Cortex of kidney (tissue), 1 donor: ENCODE measurements at places on chromosomes 2 and 18.

- DNase-seq = no peak
Measured at GRCh38 chr18:80179857-80180558, 67.3 kb downstream of the PARD6G start.

GRCh38 chr2:134245340-134245984 is 8.4 kb upstream of the MGAT5 start:
- DNase-seq = no peak

- DNase-seq = no peak
Measured at GRCh38 chr2:109481196-109481555, 132.6 kb downstream of the SEPTIN10 start.

GRCh38 chr2:79887747-79888374 is 375.0 kb downstream of the CTNNA2 start:
- no peak for DNase-seq

- no peak for DNase-seq
Measured at GRCh38 chr2:220460257-220460985, 833.0 kb downstream of the SLC4A3 start.

DNA sequence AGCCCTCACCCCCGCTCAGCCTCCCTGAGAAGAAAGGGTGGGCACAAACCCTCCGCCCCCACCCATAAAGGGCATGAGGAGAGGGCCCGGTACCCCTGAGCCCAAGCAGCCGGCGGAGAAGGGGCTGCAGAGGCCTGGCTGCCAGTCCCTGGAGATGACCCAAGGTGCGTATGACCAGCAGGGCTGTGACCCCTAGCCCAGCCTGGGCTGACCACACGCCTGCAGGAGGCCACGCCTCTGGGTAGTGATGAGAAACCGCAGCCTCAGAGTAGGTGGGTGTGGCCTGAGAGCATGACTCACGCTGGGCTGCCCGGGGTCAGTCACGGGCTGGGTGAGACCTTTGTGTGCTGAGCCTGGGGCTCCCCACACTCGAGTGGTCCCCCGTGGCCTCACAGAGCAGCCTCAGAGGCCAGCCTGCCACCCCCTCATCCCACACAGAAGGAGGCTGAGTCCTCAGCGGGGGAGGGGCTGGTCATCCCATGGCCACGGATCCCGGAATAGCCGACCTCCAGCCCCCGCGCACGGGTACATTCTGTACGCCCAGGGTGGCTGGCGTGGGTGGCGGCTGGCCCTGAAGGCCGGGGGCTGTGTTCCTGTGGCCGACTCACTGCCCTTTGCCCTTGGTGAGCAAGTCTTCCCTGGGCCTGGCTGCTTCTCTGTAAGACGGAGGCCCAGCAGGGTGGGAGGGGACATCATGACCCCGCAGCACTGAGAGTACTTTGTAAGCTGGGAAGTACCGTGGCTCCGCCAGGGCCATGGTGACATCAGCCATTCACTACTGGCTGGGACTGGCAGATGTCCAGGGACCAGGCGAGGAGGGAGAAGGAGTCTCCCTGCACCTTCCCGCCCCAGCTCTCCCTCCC is 110.8 kb upstream of the OTOS start:
- no peak for DNase-seq
